ENCODE measurements at places on chromosomes 13 and 19. TPM values are rescaled to one million over a fixed set of nuclear protein-coding genes. Genes with fewer than 3 reads are reported as not detected.

GRCh38 chr13:39599842-39600241 lies 3.2 kb downstream of the LHFPL6 start:
- no peak overlapping the region for H3K27ac ChIP-seq
- DNase-seq, result no peak
- H3K4me1 ChIP-seq, result peaks cover 14% of the 10 kb centered on the region
- H3K36me3 ChIP-seq, result no peaks in the 10 kb centered on the region
- peaks cover 6% of the 10 kb centered on the region for H3K27me3 ChIP-seq

DNA sequence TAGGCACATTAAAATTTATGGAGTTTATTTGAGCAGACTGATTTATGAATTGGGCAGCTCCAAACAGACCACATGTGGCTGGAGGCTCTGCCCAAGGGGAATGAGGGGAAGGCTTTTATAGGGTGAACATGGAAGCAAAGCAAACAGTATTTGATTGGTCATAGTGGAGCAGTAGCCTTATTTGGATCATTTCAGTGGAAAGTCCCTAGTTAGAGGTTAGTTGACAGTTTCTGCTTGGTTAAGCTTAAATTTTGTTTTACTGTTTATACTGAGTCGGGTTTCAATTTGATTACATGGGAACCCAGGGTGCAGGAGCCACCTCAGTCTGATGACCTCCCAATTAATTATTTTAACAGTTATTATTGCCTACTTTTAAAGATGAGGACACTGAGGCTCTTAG lies 140.5 kb downstream of the NDFIP2 start:
- no peak overlapping the region for H3K4me3 ChIP-seq
- no peak for DNase-seq
- H3K27ac ChIP-seq, result no peak overlapping the region

- no peaks in the 10 kb centered on the region for H3K27me3 ChIP-seq
- DNase-seq, result peak; percentile 17
- H3K27ac ChIP-seq, result no peak overlapping the region
- no peak overlapping the region for H3K4me3 ChIP-seq
Observed at GRCh38 chr19:6062274-6062673, 48.0 kb downstream of the RFX2 start.

DNA sequence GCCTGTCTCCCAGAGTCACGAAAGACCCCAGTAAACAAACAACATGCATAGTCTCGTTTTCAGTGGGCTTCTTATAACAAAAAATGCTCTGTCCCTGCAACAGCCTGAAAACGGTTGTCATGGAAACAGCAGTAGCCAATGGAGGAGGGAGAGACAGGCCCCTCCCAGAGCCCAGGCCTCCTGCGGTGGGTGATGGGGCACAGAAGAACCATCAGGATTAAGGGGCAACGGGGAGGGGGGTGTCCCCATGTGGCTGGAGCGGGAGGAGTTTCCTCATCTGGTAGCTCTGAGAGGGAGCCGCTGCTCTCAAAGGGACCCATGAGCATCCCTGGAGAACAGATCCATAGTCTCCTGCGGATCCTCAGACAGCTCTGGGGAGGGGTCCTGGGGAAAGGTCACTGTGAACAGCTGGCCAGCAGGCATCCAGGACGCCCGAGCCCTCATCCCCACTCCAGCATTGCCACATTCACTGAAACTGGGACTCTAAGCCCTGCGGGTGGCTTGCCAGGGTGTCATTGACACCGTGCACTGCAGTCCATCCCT lies 37.5 kb upstream of the PNMA8B start:
- H3K27ac ChIP-seq, result no peak overlapping the region
- no peak overlapping the region for H3K4me3 ChIP-seq
- peaks cover 21% of the 10 kb centered on the region for H3K4me1 ChIP-seq
- no peak for DNase-seq
- no peaks in the 10 kb centered on the region for H3K27me3 ChIP-seq
- H3K36me3 ChIP-seq, result no peaks in the 10 kb centered on the region

DNA sequence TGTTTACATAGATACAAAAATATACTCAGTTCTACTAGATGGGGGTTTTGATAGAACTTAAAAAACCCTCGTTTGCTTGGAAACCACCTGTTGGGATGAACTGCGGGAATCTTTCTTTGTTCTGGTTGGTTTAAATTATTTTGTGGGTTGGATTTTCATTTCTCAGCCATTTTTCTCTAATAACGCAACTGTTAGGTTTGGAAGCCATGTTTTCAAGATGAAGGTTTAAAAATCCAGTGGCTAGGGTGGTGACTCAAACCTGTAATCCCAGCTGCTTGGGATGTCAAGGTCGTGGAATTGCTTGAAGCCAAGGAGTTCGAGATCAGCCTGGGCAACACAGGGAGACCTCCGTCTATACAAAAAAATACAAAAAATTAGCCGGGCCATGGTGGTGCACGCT lies 1.6 kb downstream of the URI1 start:
- H3K36me3 ChIP-seq, result no peaks in the 10 kb centered on the region
- H3K4me1 ChIP-seq, result peaks cover 17% of the 10 kb centered on the region
- no peaks in the 10 kb centered on the region for H3K27me3 ChIP-seq
- H3K27ac ChIP-seq, result no peak overlapping the region
- no peak for DNase-seq

- no peak for DNase-seq
- no peak overlapping the region for H3K27ac ChIP-seq
- H3K36me3 ChIP-seq, result peaks cover 31% of the 10 kb centered on the region
- H3K4me1 ChIP-seq, result peaks cover 25% of the 10 kb centered on the region
- no peak overlapping the region for H3K4me3 ChIP-seq
- no peaks in the 10 kb centered on the region for H3K27me3 ChIP-seq
Observed at GRCh38 chr19:21023901-21024300, 3.4 kb downstream of the ZNF430 start.

GRCh38 chr19:38385804-38386257 lies 2.0 kb downstream of the GGN start:
- H3K27ac ChIP-seq, result no peak overlapping the region
- peaks cover 34% of the 10 kb centered on the region for H3K36me3 ChIP-seq
- DNase-seq, result no peak
- H3K4me1 ChIP-seq, result peaks cover 35% of the 10 kb centered on the region
- H3K4me3 ChIP-seq, result no peak overlapping the region

GRCh38 chr13:73222627-73223305 lies 164.0 kb downstream of the KLF5 start:
- no peak for DNase-seq
- no peak overlapping the region for H3K4me3 ChIP-seq
- no peaks in the 10 kb centered on the region for H3K36me3 ChIP-seq
- no peak overlapping the region for H3K27ac ChIP-seq
- no peaks in the 10 kb centered on the region for H3K27me3 ChIP-seq
- no peaks in the 10 kb centered on the region for H3K4me1 ChIP-seq

GRCh38 chr13:20161275-20161950 lies 561 bp upstream of the GJA3 start:
- no peak overlapping the region for H3K27ac ChIP-seq
- H3K4me3 ChIP-seq, result peak overlapping the region; percentile 23
- peaks cover 10% of the 10 kb centered on the region for H3K4me1 ChIP-seq
- H3K36me3 ChIP-seq, result no peaks in the 10 kb centered on the region

GRCh38 chr19:42172261-42172660 lies 40.0 kb upstream of the POU2F2 start:
- no peak overlapping the region for H3K27ac ChIP-seq
- H3K4me1 ChIP-seq, result peaks cover 13% of the 10 kb centered on the region
- DNase-seq, result no peak
- peaks cover 14% of the 10 kb centered on the region for H3K27me3 ChIP-seq
- H3K36me3 ChIP-seq, result no peaks in the 10 kb centered on the region
- H3K4me3 ChIP-seq, result no peak overlapping the region

DNA sequence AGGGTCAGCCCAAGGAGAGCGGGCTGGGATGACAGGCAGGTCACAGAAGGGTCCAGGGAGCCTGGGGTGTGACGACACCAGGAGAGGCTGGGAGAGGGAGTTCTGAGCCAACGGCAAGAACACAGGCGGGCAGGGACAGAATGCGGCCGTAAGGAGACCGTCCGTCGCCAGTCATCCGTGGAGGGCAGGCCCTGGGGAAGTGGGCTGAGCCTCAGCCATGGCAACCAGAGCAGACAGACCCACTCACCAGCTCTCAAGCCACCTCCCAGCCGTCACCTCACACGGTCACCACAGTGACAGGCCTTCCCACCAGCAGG lies 3.7 kb upstream of the TMEM86B start:
- H3K36me3 ChIP-seq, result peaks cover 87% of the 10 kb centered on the region
- no peak overlapping the region for H3K4me3 ChIP-seq
- H3K27me3 ChIP-seq, result no peaks in the 10 kb centered on the region
- no peak overlapping the region for H3K27ac ChIP-seq

DNA sequence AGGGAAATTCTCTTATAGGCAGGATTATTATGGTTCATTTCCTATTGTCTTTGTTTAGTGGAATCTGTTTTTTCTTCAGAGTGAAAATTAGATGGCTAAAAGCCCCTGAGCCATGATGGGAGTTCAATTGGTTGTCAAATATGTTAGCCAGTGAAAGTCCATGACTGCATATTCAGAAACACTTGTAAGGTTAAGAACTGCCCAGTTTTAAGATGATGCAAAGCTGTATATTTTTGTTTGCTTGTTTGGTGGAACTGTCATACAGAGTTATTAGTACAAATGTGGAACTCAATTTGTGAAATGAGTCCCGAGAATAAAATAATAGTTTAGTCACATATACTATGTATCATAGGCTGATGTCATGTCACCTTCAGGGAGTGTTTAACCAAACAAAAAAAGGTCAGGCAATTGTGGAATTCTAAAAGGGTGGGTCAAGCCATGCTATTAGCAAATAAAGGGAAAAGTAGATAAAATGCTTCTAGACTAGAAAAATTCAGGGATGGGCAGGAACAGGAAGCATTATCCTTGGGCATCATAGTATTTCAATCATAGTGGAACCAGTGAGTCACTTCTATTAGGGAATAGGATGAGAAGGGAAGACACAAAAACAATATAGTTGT lies 248.3 kb upstream of the SLITRK1 start:
- no peak overlapping the region for H3K27ac ChIP-seq
- H3K4me1 ChIP-seq, result peaks cover 12% of the 10 kb centered on the region
- H3K36me3 ChIP-seq, result no peaks in the 10 kb centered on the region

GRCh38 chr19:40149501-40149900 lies 41.7 kb upstream of the MAP3K10 start:
- no peaks in the 10 kb centered on the region for H3K36me3 ChIP-seq
- peaks cover 36% of the 10 kb centered on the region for H3K4me1 ChIP-seq
- H3K27me3 ChIP-seq, result no peaks in the 10 kb centered on the region
- DNase-seq, result no peak
- no peak overlapping the region for H3K4me3 ChIP-seq
- H3K27ac ChIP-seq, result no peak overlapping the region

GRCh38 chr13:59495299-59495698 lies 668.4 kb downstream of the DIAPH3 start:
- DNase-seq, result no peak
- no peak overlapping the region for H3K4me3 ChIP-seq
- no peak overlapping the region for H3K27ac ChIP-seq
- H3K4me1 ChIP-seq, result no peaks in the 10 kb centered on the region
- no peaks in the 10 kb centered on the region for H3K27me3 ChIP-seq
- H3K36me3 ChIP-seq, result no peaks in the 10 kb centered on the region

DNA sequence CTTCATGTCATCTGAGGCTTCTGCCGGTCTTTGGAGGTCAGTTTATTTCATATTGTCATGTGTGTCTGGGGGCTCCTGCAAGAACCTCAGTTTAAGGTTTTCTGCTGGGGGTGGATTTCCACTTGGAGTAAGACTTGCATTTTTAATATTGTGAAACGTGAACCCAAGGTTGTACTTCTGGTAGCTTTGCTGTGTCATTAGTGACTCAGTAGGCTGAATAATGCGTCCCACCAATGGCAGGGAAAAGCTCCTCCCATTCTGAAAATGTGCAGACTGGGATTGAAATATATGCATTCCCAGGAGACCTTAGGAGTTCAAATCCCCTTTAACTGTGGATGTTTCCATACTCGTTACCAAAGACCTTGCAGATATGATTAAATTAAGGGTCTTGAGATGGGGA lies 46.2 kb downstream of the ING1 start:
- no peak overlapping the region for H3K27ac ChIP-seq
- no peak for DNase-seq
- H3K4me3 ChIP-seq, result no peak overlapping the region
- H3K4me1 ChIP-seq, result no peaks in the 10 kb centered on the region
- H3K27me3 ChIP-seq, result peaks cover 3% of the 10 kb centered on the region

DNA sequence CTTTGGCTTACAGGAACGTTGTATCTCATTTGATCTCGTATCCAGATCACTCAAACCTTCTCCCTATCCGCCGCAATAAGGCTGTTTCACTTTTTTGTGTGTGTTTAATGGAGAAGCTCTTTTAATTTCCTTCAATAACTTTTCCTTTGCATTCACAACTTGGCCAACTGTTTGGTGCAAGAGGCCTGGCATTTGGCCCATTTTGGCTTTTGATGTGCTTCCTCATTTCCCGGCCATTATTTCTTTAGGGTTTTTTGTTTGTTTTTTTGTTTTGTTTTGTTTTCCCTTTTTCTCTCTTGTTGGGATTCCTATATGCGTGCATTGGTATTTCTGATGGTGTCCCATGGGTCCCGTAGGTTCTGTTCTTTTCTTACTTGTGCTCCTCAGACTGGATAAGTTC lies 6.1 kb upstream of the UPF3A start:
- DNase-seq, result no peak
- H3K36me3 ChIP-seq, result peaks cover 29% of the 10 kb centered on the region
- no peaks in the 10 kb centered on the region for H3K27me3 ChIP-seq
- H3K27ac ChIP-seq, result no peak overlapping the region
- peaks cover 5% of the 10 kb centered on the region for H3K4me1 ChIP-seq
- no peak overlapping the region for H3K4me3 ChIP-seq

GRCh38 chr13:74061926-74062595 lies 72.1 kb downstream of the KLF12 start:
- H3K27ac ChIP-seq, result peak overlapping the region; percentile 79
- no peaks in the 10 kb centered on the region for H3K36me3 ChIP-seq
- peak; percentile 66 for DNase-seq
- no peak overlapping the region for H3K4me3 ChIP-seq
- peaks cover 12% of the 10 kb centered on the region for H3K4me1 ChIP-seq

DNA sequence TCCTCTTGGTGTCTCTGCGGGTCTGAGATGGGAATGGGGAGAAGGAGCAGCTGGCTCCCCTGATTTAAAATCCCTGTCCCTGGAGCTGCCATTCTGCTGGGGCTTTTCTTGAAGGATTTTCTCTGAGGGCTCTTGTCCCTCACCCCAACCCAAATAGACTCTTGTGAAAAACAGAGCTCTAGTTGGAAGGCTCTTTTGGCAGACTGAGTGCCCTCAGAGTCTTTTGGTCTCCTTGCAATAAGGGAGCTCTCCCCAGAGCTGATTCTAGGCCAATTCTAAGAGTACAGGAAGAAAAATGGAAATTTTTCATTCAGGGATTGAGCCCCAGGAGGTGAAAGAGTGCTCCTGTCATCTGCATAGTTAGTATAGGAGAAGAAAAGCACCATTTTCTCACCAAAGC lies 238.3 kb downstream of the COG6 start:
- H3K27ac ChIP-seq, result no peak overlapping the region
- no peaks in the 10 kb centered on the region for H3K36me3 ChIP-seq
- no peaks in the 10 kb centered on the region for H3K27me3 ChIP-seq

- no peak overlapping the region for H3K27ac ChIP-seq
- DNase-seq, result no peak
- peaks cover 11% of the 10 kb centered on the region for H3K4me1 ChIP-seq
- no peaks in the 10 kb centered on the region for H3K27me3 ChIP-seq
Observed at GRCh38 chr19:3474010-3474409, 6.3 kb downstream of the SMIM24 start.

GRCh38 chr13:112721198-112722104 lies 31.6 kb downstream of the ATP11A start:
- H3K36me3 ChIP-seq, result no peaks in the 10 kb centered on the region
- H3K27ac ChIP-seq, result no peak overlapping the region
- H3K4me1 ChIP-seq, result peaks cover 15% of the 10 kb centered on the region

KIR2DL1 gene
- total RNA-seq, result 70.8 TPM

KLK15 gene
- not detected for total RNA-seq

KANK2 gene
- total RNA-seq, result 0.85 TPM

NACC1 gene
- total RNA-seq, result 41.2 TPM

KCNRG gene
- 0.43 TPM for total RNA-seq

IGFL3 gene
- not detected for total RNA-seq

KIR3DL2 gene
- 89.0 TPM for total RNA-seq

C19orf81 gene
- total RNA-seq, result not detected

KLF1 gene
- not detected for total RNA-seq

OR10H3 gene
- not detected for total RNA-seq

Measured in natural killer cell (primary cell).